Right ventricle myocardium superior (tissue), 1 donor: ENCODE measurements at places on chromosomes 7 and 10. TPM values are rescaled to one million over a fixed set of nuclear protein-coding genes. Genes with fewer than 3 reads are reported as not detected.
A peak's percentile ranks its signal among the peaks of the same experiment; 100 is the strongest.

DNA sequence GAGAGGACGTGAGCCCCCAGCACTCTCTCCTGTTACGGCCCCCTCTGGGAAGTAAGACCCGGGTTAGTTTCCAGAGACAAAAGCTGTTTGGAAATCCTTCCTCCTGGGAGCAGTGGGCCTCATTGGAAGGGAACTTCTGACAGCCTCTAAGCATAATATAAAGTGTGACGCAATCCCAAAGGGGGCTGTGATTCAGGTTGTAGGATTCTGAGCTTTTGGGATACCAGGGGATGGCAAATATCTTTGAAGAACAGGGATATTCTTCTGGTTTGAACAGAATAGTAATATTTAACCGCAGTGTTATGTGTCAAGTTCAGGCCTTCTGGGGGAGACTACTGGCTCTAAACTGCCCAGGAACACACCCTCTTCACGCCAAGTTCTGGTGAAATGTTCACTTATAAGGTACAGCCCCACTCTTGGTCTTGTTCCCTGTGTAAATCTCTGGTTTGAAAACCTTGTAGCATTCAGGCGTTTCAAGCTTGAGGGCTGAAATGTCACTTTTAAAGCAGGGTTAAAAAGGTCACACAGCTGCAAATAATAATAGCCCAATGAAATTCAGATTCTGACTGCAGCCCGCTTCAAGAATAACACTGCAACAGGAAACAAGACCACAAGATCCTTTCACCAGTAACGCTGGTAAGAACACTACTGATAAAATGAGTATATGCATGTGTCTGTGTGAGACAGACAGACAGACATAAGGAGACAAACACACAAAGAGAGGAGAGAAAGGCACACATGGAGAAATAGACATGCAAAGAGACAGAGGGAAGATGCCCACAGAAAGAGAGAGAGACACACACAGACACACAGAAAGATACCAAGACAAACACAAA lies 69.0 kb downstream of the CREB5 start:
- no peak for DNase-seq

DNA sequence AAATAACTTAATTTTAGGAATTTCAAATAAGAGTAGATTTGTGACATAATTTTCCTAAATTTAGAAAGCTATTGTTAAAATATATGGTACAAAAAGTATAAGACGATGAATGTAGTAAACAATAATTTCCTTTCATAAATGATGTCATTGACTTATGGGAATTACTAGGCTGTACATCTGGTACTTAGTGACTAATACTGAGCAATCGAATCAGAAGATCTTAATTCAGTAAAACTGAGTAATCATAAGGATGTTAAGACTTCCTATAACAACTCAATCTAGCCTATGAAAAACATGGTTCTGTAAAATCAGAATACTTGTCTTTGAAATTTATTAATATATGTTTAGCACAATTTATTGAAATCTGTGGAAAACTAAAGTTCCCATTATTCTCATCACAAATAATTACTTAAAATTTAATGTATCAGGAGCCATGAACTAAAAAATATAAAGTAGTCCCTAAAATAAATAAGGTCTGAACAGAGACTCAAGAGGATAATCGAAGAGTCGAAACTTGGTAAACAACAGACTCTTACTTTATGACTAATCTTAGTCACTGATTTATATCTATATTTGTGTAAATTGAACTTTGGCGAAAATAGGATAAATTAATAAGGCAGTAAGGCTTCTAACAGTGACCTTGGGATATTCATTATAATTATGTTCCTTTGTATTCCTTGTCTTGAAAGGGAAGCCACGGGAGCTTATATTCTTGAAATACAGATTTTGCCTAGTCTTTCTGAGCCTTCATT lies 142.1 kb downstream of the HGF start:
- DNase-seq, result no peak

DNA sequence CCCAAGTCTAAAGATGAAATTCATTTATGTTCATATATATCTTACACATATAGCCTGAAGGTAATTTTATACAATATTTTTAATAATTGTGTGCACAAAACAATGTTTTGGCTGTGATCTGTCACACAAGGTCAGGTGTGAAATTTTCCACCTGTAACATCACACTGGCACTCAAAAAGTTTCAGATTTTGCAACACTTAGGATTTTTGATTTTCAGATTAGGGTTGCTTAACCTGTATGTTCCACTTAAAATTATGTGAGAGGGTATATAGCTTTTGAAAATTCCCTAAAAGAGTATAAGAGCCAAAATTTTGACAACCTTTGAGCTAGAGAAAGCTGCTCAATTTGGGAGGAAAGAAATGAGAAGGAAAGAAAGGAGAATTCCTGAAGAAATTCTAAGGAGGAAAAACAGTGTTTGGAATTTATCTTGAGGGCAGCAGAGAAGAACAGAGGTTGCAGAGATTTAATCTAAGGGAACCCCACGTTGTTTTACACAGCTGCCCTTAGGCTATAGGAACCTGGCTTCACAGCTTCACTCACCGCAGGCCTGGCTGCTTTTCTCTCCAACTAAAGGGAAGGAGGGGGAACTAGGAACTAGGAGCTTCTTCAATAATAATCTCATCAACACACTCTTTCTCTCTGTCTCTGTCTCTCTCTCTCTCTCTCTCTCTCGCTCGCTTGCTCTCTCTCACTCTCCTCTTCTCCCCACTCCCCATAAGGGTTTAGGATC lies 8.5 kb downstream of the VOPP1 start:
- no peak for DNase-seq

- no peak for DNase-seq
Observed at GRCh38 chr10:69464401-69464800, 13.1 kb downstream of the TSPAN15 start.

- DNase-seq, result no peak
Observed at GRCh38 chr10:75532253-75532924, 101.0 kb downstream of the LRMDA start.

- no peak for DNase-seq
Observed at GRCh38 chr10:33950206-33950605, 615.7 kb upstream of the NRP1 start.

DNA sequence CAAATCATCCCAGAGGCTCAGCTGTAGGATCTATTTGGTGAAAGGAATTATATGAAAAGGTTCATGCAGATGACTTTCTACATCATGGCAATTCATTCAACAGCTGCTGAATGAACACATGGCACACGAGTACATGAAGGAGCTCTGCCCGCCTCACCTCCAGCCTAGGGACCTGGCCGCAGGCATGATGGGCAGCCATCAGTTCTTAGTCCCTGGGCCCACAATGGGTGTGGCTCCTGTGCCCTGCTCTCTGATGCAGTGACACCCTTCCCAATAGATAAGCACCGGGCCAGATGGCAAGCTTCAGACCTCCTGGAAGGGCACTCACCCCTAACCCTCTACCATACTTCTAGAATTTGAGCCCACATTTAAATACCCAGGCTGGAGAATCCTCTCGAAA lies 3.5 kb downstream of the CHST15 start:
- DNase-seq, result no peak

DNA sequence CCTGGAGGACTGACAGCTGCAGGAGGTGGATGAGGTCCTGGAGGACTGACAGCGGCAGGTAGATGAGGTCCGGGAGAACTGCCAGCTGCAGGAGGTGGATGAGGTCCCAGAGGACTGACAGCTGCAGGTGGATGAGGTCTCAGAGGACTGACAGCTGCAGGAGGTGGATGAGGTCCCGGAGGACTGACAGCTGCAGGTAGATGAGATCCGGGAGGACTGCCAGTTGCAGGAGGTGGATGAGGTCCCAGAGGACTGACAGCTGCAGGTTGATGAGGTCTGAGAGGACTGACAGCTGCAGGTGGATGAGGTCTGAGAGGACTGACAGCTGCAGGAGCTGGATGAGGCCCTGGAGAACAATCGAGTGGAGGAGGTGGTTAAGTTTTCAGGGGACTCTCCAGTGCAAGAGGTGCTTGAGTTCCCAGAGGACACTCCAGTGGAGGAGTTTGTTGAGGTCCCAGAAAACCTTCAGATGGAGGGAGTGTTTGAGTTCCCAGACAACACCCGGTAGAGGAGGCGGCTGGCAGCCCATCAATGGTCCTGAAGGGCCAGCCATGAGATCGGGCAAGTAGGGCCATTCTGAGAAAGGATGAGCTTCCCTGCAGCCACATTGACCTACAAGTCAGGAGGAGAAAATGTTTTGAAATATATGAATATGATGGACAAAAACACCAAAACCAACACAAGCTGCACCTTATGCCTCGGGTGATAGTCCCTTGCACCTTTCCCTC lies 4.7 kb upstream of the EIF5AL1 start:
- DNase-seq, result no peak

DNA sequence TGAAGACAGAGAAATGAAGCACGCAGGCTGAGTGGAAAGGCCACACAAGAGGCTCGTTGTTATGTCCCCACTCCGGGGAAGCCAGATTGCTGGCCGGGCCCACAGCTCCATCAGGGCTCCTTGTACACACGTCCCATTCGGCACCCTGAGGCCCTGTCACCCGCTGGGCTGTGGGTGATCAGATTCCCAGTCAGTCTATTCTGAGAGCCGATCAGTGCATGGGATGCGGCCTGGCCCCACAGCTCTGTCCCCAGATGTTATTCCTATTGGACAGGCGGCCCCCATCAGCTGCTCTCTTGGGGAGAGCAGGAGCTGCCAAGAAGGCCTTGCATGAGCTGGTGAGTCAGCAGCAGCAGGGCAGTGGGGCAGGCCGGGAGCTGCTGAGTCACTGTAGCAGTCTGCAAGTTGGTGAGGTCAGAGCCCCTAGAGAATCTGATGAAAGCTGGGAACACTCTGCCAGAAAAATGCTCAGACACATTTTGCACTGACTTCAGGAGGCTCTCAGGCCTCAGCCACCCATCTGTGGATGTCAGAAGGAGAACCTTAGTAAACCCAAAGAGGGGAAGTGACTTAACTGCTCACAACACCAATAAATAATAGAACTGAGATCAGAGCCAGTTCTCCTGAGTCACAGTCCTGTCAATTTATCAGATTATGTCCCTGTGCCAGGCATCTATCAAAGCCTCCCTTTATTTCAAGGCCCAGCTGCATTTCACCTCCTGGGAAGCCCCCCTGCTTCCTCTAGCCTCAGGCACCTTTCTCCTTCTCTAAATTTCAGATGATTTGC lies 9.4 kb upstream of the PSAP start:
- DNase-seq, result peak; percentile 95

DNA sequence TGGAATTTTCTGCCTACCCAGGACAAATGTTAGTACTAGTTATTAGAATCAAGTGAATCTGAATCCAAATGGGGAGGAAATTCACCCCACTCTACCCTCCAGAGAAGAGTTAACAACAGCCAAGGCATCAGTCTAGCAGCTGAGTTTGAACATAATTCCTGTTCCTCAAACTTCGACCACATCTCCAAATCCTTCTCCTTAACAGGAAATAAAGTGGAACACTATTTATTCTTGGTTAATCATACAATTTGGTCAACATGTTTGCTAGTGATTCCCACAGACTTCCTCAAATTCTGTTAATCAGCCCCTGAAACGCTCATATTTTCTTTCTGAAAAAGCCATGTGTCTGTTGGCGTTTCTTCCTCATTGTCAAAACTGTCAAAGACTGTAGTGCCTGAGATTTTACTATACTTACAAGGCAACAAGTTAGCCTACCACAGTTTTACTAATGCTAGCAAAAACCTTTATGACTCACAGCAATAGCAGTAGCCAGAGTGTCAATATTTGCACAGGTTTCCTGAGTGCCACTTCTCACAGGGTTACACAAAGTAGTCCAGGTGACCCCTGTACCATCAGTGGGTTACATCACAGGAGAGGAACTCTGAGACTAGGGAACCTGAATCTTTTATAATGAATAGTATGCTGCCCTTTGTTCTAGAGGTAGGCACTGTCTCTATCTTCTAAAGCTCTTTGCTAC lies 202.9 kb downstream of the GRM3 start:
- no peak for DNase-seq

DNA sequence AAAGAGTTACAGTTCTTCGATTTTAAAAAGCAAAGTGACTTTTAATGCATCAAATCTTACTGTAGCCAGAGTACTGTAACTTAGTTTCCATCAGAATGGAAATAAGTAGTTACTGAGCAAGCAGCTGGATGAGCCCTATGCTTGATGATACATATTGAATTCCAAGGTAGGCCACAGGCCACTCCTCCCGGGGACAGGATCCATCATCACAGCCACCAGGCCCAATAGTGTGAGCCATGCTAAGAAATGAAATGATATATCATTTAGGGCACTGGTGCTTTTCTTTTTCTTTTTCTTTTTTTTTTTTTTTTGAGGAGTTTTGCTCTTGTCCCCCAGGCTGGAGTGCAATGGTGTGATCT lies 42.9 kb upstream of the TOMM7 start:
- DNase-seq, result no peak

DNA sequence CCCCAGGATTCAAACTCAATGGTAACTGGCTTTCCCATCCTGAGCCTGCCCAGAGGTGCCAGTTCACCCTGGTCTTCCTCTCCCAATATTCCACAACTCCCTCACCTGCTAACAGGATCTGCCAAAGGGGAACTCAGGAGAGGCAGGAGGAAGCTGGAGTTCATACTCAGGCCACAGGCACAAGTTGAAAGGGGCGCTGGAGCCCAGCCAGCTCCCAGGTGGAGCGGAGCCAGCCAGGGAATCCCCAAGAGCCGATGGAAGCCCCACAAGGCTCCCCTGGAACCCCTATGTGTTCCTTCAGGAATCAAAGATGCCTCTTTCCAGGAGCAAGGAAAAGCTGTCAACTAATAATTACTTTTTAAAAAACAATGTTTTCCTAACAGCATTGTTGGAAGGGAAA lies 63.5 kb downstream of the SH3PXD2A start:
- DNase-seq, result no peak

STRIP2 gene
- total RNA-seq, result 16.2 TPM

PSD gene
- 0.89 TPM for total RNA-seq

TYW1B gene
- 3.1 TPM for total RNA-seq
